ENCODE measurements at places on chromosomes 6 and 20.
A peak's percentile ranks its signal among the peaks of the same experiment; 100 is the strongest.

DNA sequence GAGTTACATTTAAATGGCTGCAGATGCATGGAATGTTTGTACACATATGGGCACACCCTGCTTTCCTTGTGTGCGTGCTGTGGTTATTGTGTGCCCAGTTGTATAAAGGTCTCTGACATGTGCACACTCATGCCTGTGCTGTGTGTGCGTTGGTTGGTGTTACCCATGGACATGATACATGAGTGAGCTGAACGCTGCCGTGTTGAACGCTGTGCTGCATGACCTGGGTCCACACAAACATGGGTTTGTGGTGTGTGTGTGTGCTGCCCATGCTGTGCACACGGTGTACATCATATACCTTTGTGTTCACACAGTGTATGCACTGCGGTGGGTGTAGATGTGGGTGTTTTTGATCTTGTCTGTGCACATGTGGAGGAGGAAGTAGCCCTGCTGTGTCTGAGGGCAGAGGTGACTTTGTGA lies 54.4 kb downstream of the TOX2 start:
- no peak for DNase-seq

DNA sequence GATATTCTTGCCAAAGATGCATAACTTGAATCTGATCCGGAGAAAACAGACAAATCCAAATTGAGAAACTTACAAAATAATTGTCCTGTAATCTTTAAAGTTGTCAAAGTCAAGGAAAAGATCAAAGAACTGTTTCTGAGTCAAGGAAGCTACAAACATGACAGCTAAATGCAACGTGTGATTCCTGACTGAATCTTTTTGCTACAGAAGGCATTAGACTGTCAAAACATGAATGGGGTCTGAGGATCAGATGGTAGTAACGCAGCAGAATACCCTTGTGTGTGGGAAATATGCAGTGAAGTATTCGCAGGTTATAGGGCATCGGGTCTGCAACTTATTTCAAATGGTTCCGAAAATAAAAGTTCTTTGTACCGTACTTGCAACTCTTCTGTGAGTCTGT lies 86.2 kb downstream of the MDGA1 start:
- no peak for DNase-seq

DNA sequence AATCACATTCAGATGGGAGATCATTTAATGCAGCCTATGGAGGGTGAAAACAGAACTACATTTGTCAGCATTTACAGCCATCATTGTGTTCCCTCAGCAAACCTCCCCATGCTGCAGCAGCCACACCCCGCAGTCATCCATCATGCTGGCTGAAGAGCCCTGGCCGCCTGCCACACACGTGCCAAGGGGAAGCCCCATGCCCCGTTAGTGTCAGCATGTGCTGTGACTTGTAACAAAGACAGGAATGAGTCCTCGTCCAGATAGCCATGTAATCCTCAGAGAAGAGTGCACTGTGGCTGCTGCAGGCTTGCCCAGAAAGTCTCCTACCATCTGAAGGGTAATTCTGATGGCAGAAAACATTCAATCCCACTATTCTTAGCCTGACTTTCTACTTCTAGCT lies 1097.8 kb downstream of the KIF16B start:
- no peak for DNase-seq

DNA sequence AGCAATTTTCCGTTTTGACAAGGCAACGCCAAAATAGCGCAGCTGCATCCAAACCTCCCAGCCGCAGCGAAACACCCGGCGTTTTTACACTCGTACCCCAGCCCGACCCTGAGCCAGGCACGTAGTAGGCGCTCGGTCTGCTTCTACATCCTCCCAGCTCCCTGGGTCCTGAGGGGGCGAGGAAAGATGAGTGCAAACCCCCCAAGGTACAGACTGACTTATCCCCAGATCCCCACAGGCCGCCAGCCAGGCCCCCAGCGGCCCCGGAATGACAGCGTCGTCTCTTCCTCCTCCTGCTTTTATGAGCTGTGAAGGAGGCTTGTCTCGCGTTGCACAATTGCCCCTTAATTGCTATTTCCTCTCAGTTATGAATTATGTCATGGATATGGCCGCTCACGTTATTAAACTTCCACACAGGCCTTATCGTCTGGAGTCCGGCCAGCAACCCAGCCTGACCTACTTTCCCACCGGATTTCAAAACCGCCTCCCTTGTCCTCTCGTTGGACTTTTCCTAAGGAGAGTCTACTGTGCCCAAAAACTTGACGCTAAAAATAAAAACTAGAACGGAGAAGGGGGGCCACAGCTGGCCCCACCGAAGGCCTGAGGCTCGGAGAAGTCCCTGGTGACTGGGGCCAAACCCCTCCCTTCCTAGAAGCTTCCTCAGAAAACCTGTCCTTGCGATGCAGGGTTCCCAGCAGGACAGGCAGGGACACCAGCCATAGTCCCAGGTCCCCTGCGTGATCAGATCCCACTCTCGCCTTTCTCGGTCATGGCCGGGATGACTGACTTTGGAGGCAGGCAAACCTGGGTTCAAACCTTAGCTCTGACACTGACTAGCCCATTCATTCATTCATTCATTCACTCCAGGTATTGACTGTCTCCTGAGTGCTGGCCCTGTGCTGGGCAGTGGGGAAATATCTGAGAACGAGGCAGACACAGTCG lies 130.9 kb upstream of the PTPN1 start:
- DNase-seq = peak; percentile 13

DNA sequence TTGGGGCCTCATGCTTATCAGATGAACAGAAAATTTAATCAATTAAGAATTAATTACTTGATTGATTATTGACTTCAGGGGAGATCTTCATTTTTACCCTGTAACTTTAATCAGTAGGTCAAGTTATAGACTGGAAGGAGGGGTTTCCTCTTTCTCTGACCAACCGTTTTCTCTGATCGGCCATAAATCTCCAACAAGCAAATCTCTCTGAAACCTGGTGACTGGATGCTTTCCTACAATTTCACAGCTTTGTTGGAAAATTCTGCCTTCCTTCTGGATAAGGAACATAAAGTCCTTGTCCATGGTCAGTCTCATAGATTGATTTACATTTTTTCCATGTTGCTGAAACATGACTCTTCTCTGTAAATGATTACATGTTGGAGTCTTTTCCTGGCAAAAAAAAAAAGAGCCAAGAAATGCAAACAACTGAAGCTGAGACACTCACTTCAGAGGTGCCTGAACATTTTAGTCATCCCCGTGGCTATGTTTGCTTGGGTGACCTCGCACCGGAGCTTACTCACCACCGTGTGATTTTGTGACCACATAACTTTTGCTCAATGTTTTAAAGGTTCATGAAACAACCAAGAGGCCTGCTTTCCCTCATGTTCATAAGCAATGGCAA lies 31.0 kb downstream of the IRF4 start:
- no peak for DNase-seq

- no peak for DNase-seq
These were observed 112.7 kb downstream of the ZNF217 start for GRCh38 chr20:53480913-53481312.

DNA sequence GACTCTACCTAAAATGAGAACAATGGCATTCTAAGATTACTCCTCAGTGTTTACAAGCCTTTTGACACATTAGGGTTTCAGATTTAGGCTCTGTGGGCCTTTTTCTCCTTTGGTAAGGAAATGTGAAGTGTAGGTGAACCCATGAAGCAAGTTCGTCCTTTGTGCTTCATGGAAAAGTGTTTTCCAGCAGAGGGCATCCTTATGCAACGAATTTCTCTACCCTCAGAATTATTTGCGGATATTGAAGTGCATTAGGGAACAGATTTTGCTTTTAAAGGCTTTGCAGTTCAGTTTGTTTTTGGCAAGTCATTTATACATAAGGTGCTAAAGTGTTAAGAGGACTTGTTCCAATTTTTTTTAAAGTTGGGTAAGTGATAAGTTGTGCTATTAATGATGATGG lies 55.7 kb upstream of the FERMT1 start:
- peak; percentile 3 for DNase-seq

DNA sequence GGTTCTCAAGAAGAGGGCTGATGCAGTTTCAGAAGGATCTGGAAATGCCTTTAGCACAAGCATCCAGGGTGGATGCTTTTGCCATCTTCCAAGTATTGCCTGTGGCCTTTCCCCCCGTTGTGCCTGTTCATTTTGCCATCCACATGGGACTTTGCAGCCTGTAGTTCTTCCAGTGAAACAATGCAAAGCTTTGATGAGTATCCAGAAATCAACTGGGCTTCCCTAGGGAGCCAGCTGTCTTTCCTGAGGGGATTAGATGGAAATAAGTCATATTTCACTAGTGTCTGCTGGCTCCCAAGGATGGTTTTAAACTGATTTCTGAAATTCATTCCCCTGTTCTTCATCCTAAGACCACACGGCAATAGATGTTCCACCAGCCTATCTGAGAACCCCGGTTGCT lies 63.3 kb downstream of the CAP2 start:
- DNase-seq = no peak

- DNase-seq = no peak
These were observed 154.3 kb upstream of the INSM1 start for GRCh38 chr20:20213526-20214121.

GRCh38 chr20:5835321-5835821 lies 85.2 kb downstream of the SHLD1 start:
- no peak for DNase-seq

DNA sequence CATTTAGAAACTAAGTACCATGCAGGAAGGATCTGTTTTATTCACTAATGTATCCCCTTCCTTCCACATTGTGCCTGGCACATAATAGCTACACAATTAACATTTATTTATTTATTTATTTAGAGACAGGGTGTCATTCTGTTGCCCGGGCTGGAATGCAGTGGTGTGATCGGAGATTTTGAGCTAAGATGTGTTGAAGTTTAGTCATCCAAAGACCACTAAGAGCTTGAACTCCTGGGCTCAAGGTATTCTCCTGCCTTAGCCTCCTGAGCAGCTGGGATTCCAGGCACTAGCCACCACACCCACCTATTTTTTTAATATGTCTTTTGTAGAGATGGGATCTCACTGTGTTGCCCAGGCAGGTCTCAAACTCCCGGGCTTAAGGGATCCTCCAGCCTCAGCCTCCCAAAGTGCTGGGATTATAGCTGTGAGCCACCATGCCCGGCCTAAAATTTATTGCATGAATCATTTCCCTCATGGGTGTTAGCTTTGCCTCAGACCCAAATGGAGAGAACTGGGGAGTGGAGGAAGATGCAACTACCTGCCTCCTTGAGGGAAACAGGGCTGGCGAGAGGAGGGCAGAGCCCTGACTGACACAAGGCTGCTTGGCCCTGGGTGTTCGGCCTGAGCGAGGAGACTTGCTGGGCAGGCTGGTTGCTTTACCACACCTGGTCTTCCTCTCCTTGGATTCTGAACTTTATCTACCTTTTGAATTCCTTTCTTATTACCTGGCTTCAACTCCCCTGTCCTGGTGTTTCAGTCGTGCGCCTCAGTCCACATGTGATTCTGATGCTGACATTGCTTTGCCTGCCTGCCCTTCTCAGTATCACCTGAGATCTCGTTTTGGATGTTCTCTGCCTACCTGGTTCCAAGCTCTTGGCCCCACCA lies 1.7 kb upstream of the DYNLT1 start:
- DNase-seq = no peak

GRCh38 chr6:76770281-76770680 lies 693.0 kb downstream of the HTR1B start:
- DNase-seq = no peak

GRCh38 chr20:7994809-7995208 lies 24.8 kb downstream of the TMX4 start:
- no peak for DNase-seq

DNA sequence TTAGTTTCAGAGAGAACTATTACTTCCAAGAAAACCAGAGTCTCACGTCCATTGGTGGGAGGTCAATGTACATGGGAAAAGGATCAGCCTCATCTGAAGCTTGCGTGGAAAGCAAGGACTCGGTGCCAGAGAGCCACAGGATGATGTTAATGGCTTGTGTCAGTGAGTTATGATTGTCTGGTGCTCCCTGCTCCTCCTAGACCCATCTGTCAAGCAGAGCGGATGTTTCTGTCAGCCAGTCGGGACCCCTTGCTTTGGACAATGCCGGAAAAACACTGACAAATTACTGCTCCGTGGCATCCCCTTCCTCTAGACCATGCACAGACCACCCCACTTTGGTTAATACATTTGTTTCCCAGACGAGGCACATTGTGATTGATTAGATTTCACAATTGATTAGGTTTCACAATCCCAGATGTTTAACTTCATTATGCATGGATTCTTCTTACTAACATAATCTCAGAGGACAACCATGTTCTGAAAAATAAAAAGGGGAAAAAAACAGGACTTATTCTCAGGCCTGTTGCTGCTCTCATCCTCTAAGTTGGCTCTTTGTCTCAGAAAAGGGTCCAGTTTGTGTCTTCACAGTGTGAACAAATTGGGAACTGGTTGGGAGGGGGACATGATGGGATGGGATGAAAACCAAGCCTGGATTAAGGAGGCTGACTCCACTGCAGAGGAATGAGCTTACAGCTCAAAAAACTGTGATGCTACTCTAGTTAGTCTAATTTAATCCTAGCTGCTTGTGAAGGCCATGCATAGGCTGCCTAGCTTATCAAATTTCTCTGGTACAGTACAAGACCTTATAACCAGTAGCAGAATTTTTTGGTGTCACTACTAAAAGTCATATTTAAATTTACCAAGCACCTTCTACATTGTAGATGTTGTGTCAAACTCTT lies 51.9 kb downstream of the UNC5CL start:
- DNase-seq = no peak

DNA sequence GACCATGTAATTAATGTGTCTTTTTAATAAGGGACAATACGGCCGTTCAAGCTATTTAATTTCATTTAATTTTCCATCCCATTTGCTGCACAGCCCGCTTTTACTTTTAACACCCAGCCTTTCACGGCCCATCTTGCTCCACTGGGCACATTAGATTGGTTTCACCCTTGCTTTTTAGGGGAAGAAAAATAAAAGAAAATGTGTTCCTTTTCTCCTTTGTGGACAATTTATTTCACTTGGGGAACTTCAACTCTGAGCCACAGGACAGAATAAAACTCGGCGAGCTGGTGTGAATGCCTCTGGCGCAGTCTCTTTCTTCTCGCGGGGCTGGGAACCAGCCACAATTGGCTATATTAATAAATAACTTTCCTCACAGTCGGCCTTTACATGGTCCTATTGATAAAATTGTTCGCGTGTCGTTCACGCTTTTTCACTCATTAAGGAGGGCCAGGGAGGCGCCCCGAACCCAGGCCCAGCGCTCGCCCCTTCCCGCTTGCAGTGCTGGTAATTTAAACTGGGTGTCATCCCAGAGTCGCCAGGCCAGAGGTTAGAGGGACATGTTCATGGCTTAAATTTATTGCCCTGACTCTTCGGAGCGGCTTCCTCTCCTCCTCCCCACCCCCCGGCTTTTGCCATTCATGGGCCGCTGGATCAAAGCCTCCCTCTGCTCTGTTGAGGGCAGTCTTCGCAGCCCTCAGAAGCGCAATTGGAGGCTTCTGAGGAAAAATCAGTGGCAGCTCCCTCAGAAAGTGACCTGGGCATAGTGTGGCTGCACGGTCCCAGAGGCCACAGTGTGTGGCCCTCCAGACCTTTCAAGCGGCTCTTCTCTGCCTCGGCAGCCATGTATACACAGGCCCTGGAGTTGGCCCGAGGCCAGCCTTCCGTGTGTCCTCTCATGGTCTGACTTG lies 2.2 kb upstream of the PRDM13 start:
- DNase-seq = no peak

DNA sequence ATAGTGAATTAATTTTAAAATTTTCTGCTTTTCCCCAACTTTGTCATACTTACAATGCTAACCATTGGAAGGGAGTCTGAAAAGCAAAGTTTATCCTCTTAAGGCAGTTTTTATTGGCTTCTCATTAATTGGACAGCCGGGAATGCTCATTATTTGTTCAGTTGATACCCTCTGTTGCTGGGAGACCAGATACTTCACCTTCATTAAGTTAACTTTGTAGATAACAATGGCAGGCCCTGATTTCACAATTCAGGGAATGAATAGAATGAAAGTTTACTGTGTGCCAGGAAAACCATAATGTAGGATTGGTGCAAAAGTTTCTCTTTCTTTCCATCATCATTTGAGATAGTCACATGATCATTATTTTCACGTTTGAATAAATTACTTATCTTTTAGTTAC lies 49.0 kb downstream of the COL19A1 start:
- no peak for DNase-seq

Measured in NCI-H1436 (cell line).